CD4-positive, alpha-beta memory T cell (primary cell): ENCODE measurements at places on chromosomes 16 and 17. TPM values are rescaled to one million over a fixed set of nuclear protein-coding genes. Genes with fewer than 3 reads are reported as not detected.

Gene FOXF1
- not detected for polyA plus RNA-seq

Gene ASPSCR1
- 25.1 TPM for polyA plus RNA-seq

Gene PIRT
- not detected for polyA plus RNA-seq

Gene HOXB6
- polyA plus RNA-seq = not detected

Gene ALDOA
- polyA plus RNA-seq = 1,058 TPM

Gene KRTAP2-1
- polyA plus RNA-seq = not detected

Gene KCNJ2
- polyA plus RNA-seq = not detected

Gene NXPH3
- polyA plus RNA-seq = not detected

Gene HOXB8
- polyA plus RNA-seq = not detected

Gene RAB34
- polyA plus RNA-seq = 8.7 TPM

Gene NGFR
- not detected for polyA plus RNA-seq

Gene CDRT4
- polyA plus RNA-seq = 1.9 TPM

Gene KRTAP9-8
- not detected for polyA plus RNA-seq

Gene TUFM
- polyA plus RNA-seq = 198 TPM

Gene ATP1B2
- polyA plus RNA-seq = not detected

Gene CLDN7
- polyA plus RNA-seq = 1.0 TPM

Gene SOX9
- not detected for polyA plus RNA-seq

Gene RPGRIP1L
- 1.3 TPM for polyA plus RNA-seq

Gene ABCA6
- polyA plus RNA-seq = not detected

Gene EFNB3
- polyA plus RNA-seq = not detected

Gene FZD2
- polyA plus RNA-seq = not detected

Gene CD300LB
- not detected for polyA plus RNA-seq

Gene CCL7
- polyA plus RNA-seq = not detected

Gene ARHGDIG
- polyA plus RNA-seq = not detected

Gene GNG13
- not detected for polyA plus RNA-seq

Gene RGS9
- 2.7 TPM for polyA plus RNA-seq

Gene MT3
- polyA plus RNA-seq = not detected

Gene CRYBA1
- polyA plus RNA-seq = not detected

Gene AGRP
- not detected for polyA plus RNA-seq

Gene KRTAP17-1
- not detected for polyA plus RNA-seq

Gene CYLD
- 255 TPM for polyA plus RNA-seq

Gene PLEKHG4
- polyA plus RNA-seq = 4.9 TPM

Gene SERPINF2
- polyA plus RNA-seq = not detected

Gene LPO
- polyA plus RNA-seq = not detected

Gene TSR3
- 116 TPM for polyA plus RNA-seq

Gene PHF23
- polyA plus RNA-seq = 29.8 TPM

Gene TMEM100
- not detected for polyA plus RNA-seq

Gene CDRT15L2
- polyA plus RNA-seq = not detected

Gene GCGR
- polyA plus RNA-seq = not detected

Gene LLGL1
- 1.3 TPM for polyA plus RNA-seq

Gene GAN
- 0.97 TPM for polyA plus RNA-seq

Gene GPR139
- not detected for polyA plus RNA-seq

Gene MRPS23
- polyA plus RNA-seq = 41.7 TPM

Gene KREMEN2
- not detected for polyA plus RNA-seq

Gene MFAP4
- not detected for polyA plus RNA-seq

Gene TSNAXIP1
- not detected for polyA plus RNA-seq

Gene MT1X
- polyA plus RNA-seq = 146 TPM

Gene ADAD2
- polyA plus RNA-seq = not detected

Gene KRT31
- not detected for polyA plus RNA-seq
